Urinary bladder (tissue), 4 donors: ENCODE measurements at places on chromosomes 5 and 9.

- DNase-seq = no peak
These were observed 6.3 kb downstream of the QSOX2 start for GRCh38 chr9:136239135-136239982.

- DNase-seq = no peak
These were observed 34.1 kb upstream of the SLC6A19 start for GRCh38 chr5:1167361-1167727.

DNA sequence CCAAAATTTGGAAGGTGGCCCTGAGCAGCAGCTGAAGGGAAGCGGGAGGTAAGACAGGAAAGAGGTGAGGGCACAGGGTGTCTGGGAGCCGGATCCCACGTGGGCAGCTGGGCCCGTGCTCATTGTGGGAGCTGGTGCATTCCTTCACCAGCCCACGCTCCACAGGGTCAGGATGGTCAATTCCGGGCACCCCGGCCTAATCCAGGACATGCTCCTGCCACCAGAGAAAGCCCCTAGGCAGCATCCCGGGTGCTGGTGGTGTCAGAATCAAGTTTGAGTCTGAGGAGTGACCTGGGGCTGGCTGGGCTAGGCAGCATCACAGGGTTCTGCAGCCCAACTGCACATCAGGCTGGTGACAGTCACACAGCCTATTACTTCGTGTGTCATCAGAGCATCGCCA, 7.1 kb upstream of the PDCD6 start:
- no peak for DNase-seq

DNA sequence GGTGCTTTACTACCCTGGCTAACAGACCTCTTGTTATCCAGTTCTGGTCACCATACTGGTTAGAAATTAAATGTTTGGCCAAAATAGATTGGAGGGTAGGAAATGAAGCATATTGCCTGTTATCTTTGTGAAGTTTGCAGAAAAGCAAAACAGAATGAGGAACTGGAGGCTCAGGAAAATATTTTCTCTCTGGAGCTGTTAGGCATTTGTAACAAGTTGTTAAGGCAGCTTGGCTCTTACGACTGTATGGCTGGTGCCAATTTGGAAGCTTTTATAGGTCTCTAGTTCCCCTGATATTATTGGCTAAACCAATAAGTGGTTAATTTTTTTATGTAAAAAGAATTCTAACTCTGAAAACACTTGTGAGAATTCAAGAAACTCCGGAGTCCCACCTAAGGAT, 35.8 kb downstream of the CDH6 start:
- DNase-seq = no peak

DNA sequence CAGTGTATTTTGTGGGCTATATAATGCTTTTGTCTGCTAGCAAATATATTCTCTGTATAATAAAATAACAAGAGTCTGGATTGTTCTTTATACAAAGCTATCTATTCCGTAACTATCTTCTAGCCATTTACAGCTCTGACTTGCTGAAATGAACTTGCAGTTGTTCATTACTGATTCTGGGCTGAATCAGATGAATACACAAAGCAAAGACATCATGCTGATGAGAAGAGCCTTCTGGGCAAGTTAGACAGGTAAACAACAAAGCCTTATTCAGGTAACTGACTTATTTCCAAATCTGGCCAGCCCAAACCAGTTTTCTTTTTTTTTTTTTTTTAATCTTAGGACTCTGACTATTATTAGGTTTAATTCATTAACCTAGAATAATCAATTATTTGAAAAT, 255.5 kb downstream of the KIAA0825 start:
- DNase-seq = no peak

GRCh38 chr9:34611811-34612787, at the start of gene RPP25L:
Gene RPP25L, minus strand, starts transcription at chr9:34612097. Its CDS starts 801 bp downstream, at chr9:34611296.
- DNase-seq = no peak

DNA sequence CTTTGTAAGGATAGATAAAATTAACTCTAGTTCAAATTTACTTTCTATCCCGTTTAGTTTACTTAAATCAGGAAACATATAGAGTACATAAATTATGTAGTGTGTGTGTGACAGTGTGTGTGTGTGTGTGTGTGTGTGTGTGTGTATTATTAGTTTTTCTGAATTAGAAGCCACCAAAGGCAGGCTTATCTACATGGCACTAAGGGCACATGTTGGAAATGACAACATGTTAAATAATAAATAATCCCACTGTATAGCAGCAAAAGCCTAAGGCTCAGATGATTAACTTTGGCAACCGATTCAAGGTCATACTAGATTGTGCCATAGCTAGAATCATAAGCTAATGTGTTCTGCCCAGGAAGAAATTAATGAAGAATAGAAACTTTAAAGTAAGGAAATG, 54.6 kb downstream of the MEGF9 start:
- no peak for DNase-seq

GRCh38 chr9:133499132-133499891, 20.4 kb upstream of the SLC2A6 start:
- DNase-seq = no peak

GRCh38 chr5:165370794-165371193, 1865.4 kb downstream of the MAT2B start:
- no peak for DNase-seq

DNA sequence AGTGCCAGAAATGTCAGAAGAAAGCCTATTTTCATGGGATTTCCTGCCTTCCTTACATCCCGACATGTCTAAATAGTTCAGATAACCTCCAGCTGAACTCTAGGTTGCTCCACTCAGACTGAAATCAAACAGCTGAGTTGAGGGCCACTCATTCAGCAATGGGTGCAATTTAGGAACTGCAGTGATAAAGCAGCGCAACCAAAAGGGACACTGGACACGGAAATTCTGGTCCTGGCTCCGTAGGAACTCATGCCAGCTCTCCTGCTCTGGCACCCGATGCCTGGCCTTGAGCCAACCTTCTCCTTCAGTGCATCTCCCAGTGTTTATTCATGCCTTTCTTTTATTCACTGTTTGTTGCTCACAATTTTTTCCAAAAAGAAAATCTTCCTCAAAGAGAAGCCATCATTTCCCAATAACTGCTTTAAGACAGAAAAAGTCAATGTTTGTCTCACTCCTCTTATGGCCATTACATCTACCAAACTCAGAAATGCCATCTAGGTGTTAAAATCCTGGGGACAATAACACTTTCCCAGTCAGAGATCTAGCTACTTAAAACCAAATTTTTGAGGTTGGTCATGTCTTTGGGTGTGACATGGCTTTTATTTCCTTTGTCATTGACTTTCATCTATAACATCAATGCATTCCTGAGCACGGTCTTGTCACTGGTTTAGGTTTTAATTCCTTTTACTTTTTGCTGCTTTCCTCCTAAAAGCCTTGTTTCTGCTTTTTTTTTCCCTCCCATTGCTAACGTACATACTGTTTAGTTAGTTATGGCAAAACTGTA, 126.9 kb downstream of the PDE4D start:
- no peak for DNase-seq

DNA sequence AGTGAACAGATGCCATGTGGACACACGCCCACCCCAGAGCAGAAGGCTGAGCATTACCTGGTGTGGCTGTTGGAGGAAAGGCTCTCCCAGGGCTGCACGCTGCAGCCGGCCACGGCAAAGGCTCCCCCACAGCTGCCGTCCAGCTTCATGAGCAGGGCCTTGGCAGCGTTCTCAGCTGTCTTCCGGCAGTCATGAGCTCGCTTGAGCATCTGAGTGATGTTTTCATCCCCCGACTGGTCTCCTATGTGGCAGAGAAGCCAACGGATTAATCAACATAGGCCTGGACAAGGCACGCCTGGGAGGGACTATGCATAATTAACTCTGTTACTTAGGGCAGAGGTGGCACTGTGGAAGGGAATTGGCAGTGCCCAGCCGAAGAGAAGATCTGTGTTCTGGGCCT, 87.3 kb downstream of the DCP2 start:
- DNase-seq = no peak

- no peak for DNase-seq
These were observed 32.6 kb upstream of the EGFL7 start for GRCh38 chr9:136629879-136630661.

DNA sequence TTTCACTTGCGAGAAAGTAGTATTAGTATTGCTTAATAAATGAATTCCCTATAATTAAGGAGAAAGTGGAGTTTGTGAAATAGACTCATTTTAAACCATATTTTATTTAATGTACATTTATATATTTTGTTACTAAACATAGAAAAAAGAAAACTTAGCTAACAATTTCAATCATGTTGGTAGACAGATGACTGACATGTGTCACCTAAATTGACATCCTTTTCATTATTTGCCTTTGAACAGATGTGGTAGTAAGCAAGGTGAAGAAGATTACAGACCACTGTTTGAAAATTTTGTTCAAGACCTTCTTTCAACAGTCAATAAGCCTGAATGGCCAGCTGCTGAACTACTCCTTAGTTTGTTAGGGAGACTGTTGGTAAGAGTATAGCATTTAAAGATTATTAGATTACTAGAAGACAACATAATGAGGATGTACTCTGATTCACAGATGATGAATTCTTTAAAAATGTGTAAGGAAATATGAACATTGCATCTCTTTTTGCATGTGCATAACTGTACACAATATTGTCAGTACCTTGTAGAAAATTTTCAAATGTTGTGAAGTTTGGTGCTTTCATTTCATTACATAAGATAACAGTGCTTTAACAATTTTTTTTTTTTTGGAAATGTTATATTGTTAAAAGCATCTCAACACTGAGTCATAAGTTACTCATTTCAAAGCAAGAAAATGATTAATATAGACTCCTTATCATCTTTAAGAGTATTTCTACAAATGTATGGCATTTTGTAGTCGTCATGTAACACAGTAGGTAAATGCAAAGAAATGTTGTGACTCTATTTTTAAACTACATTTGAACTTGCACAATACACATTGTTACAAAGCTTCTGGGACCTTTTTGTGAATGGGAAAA, 139.5 kb downstream of the NIPBL start:
- DNase-seq = no peak

DNA sequence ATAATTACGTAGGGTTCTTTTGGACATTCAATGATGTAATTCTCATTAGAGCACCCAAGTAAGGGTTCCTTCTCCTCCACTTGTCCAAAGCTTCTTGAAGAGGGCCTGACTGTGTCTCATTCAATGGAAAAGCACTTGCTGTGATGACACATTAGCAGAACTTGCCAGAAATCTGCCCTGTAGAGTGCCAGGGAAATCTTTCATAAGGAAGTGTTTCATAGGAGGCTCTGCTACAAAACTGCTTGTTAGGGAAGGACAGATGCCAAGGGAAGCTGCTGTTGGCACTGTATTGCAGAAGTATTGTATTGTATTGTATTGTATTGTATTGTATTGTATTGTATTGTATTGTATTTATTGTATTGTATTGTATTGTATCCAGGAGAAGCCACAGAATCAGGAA, 45.5 kb upstream of the MPDZ start:
- no peak for DNase-seq

DNA sequence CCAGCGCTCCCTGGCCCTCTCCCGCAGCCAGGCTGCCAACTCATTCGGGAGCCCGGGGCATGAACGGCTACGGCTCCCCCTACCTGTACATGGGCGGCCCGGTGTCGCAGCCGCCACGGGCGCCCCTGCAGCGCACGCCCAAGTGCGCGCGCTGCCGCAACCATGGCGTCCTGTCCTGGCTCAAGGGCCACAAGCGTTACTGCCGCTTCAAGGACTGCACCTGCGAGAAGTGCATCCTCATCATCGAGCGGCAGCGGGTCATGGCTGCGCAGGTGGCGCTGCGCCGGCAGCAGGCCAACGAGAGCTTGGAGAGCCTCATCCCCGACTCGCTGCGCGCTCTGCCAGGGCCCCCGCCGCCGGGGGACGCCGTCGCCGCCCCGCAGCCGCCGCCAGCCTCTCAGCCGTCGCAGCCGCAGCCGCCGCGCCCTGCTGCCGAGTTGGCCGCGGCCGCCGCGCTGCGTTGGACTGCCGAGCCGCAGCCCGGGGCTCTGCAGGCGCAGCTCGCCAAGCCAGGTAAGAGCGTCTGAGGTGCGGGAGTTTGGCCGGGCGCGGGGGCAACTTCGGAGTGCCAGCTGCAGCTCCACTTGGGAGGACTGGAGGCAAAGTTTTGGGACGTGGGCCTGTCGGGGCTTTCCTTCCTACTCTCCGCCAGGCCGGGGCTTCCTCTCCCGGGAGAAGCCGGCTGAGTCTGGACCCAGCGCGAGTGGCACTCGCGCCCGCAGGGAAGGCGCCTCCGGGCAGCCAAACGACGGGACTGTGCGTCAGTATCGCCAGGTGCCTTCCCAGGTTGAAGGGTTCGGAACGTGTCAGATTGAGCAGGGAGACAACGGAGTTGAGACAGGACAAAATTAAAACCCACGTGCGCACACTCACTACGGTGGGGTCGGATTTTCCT, 735 bp downstream of the DMRT3 start:
- no peak for DNase-seq

DNA sequence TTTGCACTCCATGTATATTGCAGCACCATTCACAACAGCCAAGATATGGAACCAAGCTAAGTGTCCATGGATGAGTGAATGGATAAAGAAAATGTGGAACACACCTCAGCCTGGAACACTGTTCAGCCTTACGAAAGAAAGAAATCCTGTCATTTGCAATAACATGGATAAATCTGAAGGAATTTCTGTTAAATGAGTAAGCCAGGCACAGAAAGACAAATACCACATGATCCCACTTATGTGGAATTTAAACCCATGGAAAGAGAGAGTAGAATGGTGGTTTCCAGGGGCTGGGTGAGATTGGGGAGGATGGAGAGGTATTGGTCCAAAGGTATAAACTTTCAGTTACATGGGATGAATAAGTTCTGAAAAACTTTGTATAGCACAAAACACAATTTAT, 228.9 kb upstream of the CD180 start:
- DNase-seq = no peak

- no peak for DNase-seq
These were observed 17.5 kb downstream of the IRF1 start for GRCh38 chr5:132473019-132473531.

- DNase-seq = no peak
These were observed 109.9 kb downstream of the PHF2 start for GRCh38 chr9:93686127-93686879.

GRCh38 chr9:17083258-17083657, 51.6 kb upstream of the CNTLN start:
- DNase-seq = no peak

GRCh38 chr9:70170151-70170790, 88.5 kb upstream of the SMC5 start:
- DNase-seq = no peak

DNA sequence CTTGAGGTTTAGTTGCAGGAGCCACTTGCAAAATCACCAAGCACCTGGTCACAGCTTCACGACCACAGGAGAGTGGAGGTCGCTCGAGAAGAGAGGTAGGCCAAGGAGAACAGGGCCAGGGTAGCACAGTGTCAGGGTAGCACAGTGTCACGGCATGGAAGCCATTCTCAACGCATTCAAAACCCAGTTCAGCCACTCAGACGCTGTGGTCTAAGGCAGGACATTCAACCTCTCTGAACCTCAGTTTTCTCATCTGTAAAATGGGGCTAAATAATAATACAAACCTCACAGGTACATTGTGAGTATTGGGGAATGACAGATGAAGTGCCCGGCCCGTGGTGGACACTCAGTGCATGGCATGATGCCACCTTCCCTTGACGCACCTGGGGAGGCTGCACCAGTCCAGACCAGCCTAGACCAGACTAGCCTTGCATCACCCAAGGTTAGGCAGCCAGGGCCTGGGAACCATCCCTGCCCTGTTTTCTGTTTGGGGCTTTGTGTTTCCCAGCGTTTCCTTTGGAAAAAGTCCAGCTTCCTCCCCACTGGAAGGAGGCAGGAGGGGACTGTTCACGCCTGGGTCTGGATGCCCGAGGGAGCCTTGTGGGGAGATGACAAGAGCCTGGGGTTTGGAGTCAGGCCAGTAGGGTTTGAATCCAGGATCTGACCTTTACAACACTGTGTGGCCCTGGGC, 7.8 kb upstream of the LMX1B start:
- DNase-seq = no peak
